Activated CD4-positive, alpha-beta T cell treated with anti-CD3 and anti-CD28 coated beads, Interleukin-2, amount 50 U/mL, for 4 hours (primary cell): ENCODE measurements at places on chromosomes 1 and 21.
A peak's percentile ranks its signal among the peaks of the same experiment; 100 is the strongest.

GRCh38 chr1:156910309-156910782 is 10.1 kb upstream of the LRRC71 start:
- peak; percentile 45 for DNase-seq

GRCh38 chr1:45654540-45655280 is 30.9 kb upstream of the CCDC17 start:
- DNase-seq, result no peak

DNA sequence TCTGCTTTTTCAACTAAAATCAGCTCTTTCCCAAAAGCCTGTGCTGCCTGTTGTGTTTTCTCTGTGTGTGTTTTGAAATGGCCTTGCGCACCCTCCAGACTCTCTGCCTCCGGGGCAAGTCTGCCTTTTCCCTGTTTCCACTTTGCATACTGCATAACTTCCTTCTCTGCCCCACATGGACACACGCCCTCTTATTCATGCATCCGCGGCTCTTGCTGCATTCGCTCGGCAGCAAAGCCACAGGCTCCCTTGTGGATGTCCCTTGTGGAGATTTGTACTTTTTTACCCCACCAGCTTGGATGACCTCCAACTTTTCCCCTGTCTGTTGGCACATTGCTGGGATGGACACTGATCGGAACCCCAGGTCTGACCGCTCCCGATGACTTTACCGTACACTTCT is 147.6 kb downstream of the ADSS2 start:
- DNase-seq, result no peak

DNA sequence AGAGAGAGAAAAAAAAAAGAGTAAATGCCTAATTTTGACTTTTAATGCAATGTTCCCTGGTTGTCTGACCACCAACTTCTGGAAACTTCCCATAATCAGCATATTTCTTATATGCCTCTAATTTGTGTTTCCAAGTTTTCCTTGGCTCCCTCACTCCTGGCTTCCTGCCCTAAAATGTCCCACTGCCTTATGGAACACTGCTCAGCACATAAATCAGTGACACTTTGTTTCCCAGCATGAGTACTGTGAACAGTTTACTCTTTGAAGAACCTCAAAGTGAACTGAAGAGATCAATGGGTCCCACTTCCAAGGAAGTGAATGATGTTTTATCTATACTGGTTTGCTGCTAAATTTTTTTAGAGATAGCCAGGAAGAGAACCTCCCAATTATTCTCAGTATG is 271.3 kb upstream of the PRMT6 start:
- DNase-seq, result no peak

GRCh38 chr1:101216623-101217022 is 20.2 kb upstream of the S1PR1 start:
- no peak for DNase-seq

DNA sequence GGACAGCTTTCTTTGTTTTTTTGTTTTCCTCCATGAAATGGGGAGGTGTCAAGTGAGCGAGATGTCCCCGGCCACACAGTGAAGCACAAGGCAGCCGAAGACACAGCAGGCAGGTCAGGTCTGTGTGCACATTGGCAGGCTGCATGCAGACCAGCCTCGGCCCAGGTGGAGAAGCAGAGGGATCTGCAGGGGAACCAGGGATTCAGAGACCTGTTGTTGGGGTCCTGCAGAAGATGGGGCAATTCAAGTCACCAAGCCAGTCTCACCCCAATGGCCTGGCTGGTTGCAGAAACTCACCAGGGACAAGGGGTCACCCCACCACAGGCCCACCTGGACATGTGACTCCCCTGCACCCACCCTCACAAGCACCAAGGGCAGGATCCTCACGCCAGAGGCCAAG is 4.0 kb upstream of the ABCG1 start:
- no peak for DNase-seq

GRCh38 chr1:212561501-212561931 is 47.0 kb upstream of the ATF3 start:
- no peak for DNase-seq
